ENCODE measurements at places on chromosomes 2 and 18.

- no peak for DNase-seq
These were observed 1.2 kb downstream of the ST3GAL5 start for GRCh38 chr2:85887566-85888019.

DNA sequence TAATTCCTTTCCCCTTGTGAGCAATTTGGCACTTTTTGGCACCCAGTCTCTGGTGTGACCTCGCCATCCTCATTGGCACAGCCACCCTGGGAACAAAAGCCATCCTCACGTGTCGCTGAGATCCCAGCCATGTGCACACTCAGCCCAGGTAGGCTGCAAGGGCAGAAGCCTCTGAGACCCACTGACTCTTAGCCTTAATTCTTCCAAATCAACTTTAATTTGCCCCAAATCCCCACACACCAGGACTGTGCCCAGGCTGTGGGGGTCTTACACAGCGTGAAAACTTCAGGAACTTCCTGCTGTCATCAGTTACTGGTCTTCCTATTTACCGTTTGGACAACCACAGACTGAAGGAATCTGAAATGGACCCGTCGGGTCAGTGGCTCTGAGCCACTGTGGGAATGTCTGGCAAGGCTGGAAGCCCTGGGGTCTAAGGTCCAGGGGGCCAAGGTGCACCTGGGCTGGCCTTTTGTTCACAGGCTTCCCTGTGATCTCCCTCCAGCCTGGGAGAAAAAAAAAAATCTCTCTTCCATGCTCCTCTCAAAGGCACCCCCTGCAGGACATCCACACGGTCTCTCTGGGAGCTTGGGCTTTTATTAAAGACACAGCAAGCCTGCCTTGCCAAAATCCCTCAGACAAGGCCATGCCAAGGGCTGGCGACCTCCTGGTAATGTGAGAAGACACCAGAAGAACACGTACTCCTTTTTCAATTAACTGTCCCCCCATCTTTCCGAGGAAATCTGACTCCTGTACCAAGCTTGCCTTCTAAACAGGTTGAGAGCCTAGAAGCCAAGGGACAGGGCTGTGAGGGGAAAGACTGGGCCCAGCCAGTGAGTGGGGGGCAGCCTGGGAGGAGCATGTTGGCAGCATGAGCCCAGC, 42.1 kb upstream of the LAPTM4A start:
- DNase-seq: peak; percentile 63

DNA sequence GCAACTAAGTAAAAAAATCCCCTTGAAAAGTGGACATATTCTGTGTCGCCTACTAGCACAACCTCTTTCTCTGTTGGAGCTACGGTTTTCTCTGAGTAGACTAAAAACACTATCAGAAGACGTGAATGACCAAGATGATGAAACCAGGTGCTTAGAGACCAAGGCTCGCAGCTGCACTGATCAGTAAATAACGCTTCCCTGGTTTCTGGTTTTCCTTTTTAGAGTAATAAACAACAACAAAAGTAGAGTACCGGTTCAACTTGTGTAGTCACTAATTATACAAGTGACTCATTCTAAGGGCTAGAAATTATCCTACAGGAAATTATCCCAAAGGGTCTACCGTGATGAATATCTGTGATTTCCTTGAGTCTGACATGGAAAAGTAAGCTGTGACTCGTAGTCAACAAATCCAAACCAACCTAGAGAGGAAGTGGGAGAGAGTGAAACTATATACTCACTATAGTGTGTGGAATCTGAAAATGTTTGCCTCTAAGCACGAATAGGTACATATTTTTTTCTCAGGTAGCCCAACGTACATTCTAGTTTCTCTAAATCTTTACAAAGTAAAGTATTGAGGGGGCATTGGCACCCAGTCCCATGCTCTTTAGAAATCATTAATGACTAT, 17.8 kb downstream of the RASGRP3 start:
- no peak for DNase-seq

DNA sequence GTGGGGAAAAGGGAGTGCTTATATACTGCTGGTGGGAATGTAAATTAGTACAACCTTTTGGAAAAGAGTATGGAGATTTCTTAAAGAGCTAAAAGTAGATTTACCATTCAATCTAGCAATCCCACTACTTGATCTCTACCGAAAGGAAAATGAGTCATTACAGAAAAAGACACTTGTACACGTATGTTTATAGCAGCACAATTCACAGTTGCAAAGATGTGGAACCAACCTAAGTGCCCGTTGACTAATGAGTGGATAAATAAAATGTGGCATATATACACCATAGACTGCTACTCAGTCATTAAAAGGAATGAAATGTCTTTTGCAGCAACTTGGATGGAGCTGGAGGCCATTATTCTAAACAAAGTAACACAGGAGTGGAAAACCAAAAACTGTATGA, 29.5 kb downstream of the FLACC1 start:
- DNase-seq: no peak

- DNase-seq: peak; percentile 50
These were observed 123.0 kb downstream of the ACAA2 start for GRCh38 chr18:49690312-49690711.

- DNase-seq: peak; percentile 24
These were observed 35.8 kb downstream of the ST3GAL5 start for GRCh38 chr2:85852937-85853498.

GRCh38 chr18:55925772-55926171, 337.8 kb upstream of the TCF4 start:
- no peak for DNase-seq

DNA sequence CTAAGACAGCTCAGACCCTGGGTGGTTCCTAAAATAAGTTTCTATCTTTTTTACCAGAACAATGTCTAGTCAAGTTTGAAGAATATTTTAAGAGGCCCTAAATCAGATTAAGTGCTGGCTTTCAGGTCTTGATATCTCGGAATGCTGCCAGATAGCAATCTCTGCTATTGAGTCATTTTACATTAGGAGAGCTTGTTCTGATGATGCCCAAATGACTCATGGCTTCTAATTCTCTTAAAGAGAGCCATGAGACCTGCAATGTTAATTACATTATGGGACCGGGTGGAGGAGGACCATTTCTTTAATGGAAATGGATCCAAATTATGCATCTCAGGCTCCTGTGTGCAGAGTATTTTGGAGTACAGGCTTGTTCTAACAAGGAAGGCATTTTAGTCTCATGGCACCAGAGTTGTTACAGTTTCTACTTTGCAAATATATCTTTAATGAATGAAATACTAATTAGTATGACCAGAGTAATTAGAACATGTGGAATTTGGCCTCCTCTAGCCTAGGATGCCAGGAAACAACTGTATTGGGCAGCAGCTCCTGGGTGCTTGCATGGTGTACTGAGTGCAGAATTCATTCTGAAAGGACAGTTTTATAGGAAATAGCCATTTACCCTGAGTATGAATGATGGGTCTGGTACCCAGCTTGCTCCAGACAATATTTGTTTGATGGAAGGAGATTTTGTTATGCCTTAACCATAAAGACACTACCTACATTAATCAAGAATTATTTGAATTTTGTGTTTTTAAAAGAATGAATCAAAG, 94.0 kb upstream of the SULT1C3 start:
- no peak for DNase-seq

- no peak for DNase-seq
These were observed 35.7 kb upstream of the POLE4 start for GRCh38 chr2:74922592-74923227.

GRCh38 chr2:127621981-127622431, 23.9 kb upstream of the GPR17 start:
- no peak for DNase-seq

DNA sequence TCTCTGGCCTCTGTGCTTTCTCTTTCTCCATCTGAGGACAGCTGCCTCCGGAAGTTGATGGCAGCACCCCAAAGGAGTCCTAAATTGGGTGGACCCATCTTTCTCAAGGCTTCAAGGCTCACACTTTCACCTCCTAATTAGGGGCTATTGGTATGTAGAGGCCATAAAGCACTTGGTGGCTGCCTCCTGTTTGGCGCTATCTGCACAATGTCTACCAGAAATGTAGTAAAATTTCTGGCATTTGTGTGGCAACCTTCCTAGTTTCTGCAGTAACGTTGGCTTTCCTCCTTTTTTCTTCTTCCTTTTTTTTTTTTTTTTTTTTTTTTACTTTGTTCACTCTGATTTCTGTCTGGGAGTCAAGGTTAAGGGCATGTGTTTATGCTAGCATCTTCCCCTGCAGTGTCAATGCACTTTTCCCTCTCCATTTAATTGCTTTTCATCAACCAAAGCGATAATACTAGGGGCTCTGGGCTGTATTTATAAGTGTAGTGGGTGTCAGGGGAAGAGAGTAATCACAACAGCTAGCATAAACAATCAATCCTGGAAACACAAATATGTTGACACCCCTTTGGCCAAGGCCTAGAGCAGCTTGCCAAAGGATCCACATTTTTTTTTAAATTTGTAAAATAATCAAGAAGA, 86.0 kb downstream of the TACR1 start:
- DNase-seq: no peak

GRCh38 chr2:218713922-218714321, 3.3 kb downstream of the TTLL4 start:
- DNase-seq: no peak

DNA sequence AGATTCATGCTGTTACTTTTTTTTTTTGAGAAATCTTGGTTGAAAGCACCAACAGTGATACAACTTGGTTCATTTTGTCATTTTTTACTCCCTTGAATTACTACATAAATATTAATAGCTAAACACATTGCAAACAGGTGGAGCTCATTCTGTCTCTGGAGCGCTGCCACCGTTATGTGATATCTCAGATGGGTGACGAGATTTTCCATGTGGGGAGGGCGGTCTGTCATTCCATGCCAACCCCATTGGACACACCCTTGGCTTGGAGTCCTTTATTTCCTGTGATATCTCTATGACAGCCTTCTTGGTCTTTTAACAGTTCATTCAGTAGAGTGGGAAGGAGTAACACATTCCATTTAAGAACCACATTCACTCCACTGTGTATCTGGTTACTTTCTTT, 794.8 kb downstream of the SATB2 start:
- no peak for DNase-seq

DNA sequence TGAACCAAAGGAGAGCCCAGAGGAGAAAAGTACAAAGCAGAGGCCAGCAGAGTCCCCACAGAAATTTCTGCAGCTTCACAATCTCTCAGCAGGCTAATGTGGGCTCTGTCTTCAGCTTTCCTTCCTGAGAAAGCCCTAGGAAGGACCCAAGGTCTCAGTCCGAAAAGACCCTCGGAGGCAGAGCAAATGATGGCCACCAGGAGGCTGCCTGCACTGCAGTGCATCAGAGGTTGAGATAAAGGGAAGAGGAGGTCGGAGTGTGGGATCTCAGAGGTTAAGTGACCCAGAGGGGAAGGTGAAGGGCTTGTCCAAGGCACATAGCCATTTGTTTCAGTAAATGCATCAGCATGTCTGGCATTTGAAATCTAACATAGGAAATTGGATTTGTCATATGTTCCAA, 299.1 kb upstream of the SLC14A2 start:
- no peak for DNase-seq

- no peak for DNase-seq
These were observed 70.9 kb downstream of the CHRNA1 start for GRCh38 chr2:174693344-174693743.

DNA sequence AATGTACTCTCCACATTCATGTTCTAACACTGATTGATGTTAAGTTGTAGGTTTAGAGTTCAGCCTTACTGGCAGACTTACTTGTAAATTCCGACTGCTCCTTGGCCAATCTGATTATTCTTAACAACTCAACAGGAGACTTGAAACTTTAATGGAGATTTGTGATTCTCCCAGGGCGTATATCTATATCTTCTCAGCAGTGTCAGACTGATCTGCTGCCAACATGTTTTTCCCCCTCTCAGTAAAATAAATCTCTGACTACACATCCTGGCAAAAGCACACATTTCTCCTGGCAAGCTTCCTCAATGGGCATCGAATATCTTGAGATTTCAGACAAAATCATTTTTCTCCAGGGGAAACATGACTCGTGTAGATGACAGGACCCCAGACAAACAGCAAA, 1041.2 kb downstream of the DPP10 start:
- DNase-seq: no peak

DNA sequence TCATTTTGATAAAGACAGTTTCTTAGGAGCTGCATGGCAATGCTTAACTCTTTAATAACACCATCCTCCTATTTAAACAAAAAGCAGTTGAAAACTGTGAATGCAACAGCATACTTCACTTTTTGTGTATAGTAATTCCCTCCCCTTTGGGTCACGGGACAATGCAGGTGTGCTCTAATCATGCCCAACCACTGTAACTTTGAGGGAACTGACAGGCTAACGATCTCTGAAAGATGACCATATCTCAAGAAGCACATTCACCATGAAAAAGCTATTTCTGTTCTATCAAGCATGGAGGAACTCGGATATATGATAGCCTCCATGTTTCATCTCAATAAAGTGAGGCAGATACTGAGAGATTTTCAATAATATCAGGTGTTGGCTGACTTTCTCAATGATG, 81.1 kb upstream of the CD226 start:
- DNase-seq: no peak

DNA sequence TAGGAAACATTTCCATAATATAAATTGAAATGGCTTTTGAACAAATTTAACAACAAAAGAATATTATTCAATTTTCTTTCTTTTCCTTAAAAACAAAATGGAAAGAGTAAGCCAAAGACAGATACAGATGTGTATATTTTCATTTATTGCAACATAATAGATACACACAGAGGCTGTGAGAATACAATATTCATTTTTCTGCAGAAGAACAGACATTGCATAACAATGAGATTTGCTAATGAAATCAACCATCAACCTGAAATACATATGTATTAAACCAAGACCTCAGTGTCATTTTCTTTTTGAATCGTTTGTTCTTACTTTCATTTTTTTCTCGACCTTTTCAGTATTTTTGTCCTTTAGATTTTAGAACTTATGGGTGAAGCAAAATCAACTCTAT, 95.1 kb downstream of the BAZ2B start:
- DNase-seq: no peak

DNA sequence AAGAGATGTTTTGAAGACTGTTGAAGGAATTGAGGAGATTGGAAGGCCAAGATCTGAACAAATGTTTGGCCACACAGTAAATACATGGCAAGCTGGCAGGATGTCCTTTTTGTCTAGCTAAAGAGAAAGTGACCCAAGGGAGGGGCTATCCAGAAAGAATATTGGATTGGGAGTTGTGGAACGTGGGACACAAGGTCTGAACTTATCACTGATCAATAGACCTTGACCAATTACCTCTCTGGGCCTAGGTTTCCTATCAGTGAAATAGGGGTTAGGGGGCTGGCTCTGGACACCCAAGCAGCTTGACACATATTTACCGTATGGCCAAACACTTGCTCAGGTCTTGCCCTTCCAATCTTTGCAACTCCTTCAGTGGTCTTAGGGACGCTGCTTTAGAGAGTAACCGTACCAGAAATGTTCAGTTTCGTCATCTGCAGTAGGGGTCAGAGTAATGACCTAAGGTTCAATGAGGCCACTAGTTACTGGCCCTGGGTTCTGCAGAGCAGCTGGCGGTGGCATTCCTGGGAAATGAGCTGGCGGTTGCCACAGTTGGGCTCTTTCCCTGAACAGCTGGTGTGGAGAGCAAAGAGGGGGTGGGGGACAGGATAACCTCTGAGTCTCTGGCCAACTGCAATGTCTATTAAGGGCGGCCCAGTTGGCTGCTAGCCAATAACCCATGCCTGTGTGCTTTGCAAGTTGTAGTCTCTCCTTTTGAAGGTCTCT, 70.1 kb upstream of the STPG4 start:
- DNase-seq: peak; percentile 44
